ENCODE measurements at places on chromosomes 6 and 20.

DNA sequence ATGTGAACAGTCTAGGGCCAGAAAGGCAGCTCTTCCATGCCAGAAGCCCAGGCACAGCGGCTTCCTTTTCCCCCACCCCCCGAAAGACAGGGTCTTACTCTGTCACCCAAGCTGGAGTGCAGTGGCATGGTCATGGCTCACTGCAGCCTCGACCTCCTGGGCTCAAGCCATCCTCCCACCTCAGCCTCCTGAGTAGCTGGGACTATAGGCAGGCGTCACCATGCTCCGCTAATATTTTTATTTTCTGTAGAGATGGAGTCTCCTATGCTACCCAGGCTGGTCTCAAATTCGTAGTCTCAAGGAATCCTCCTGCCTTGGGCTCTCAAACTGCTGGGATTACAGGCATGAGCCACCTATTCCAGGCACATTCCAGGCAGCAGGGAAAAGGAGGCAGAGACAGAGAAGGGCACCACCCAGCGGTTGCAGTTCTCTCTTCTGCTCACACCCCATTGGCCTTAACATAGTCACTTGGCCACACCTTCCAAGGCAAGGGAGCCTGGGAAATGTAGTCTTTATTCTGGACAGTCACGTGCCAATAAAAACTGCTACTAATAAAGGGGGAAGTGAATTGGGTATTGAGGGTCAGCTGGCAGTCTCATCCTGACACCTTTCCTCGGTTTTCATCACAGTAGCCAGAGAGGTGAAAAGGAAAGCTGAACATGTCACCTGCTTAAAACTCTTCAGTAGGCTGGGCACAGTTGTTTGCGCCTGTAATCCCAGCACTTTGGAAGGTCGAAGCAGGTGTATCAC, 205.9 kb downstream of the ZMYND8 start:
- DNase-seq: no peak

GRCh38 chr6:105591053-105591452, 188.2 kb upstream of the PREP start:
- no peak for DNase-seq

DNA sequence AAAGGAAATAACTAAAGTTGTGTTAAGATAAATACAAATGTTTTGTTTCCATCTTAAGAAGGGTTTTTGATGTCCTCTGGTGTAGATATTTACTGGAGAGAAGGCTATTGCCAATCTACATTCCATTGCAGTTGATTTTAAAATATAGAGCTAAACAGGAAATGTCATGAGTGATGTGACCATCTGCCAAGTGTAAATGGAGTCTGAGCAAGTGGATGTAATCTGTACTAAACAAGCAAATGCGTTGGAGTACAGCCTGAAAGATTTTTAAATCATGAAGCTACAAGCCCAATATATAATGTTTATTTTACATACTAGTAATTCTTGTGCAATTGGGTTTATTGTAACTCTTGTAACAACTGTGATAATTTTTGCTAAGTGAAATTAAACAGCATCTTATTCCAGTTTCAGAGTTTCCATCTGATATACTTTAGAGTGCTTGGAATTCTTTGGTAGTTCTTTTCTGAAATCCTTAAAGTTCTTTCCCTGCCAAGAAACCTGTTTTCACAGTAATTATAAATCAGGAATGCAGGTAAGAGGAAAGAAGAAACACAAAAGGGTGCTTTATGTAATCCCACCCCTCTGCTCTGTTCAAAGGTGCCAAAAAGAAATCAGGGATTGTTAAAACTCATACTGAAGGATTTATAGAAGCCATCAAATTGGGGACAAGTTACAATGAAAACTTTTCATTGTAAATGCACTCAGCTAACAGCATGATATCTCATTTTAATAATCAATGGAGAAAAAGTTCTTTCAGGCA, 47.2 kb upstream of the FLRT3 start:
- DNase-seq: no peak

DNA sequence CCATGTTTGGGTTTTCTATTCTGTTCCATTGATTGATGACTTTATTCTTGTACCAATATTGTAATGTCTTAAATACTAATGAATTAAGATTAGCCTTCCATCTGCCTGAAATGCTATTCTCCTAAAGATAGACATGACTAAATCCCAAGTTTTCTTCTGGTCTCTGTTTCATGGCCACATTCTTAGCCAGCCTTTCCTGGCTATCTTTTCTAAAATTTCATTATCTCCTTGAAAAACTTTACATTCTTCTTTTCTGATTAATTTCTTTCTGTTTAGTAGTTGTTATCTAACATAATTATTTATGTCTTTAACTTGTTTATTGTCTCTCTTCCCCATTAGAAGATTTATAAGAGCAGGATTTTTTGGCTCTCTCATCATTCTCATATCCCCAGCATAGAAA, 4.4 kb upstream of the PRIM2 start:
- no peak for DNase-seq

GRCh38 chr6:79201983-79202382, 32.5 kb downstream of the HMGN3 start:
- DNase-seq: no peak

GRCh38 chr20:16257021-16257420, 316.2 kb downstream of the KIF16B start:
- no peak for DNase-seq

DNA sequence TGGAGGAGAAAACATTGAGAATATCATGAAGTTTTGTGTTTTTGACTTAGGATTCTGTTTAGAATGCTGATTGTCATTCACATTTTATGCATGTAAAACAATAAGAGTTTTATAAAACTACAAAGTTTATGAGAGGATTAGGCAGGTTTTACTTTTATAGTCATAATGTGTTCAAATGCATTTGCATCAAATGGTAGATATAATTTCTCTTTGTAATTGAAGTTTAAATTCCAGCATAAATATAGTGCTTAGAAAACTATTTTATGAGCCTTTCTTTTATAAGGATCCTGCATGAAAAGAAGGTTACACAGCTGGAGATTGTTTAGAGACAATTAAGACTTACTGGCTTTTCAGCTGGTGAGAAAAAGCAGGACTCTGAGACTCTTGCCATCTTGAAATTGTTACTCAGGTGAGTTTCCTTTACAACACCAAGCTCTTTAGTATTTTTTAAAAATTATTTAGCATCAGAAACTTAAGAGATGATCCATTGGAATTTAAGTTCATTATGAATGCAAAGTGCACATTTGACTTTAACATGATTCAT, 157.1 kb upstream of the MAN1A1 start:
- no peak for DNase-seq

GRCh38 chr20:17796091-17796563, 96.4 kb downstream of the BANF2 start:
- no peak for DNase-seq

GRCh38 chr6:15763837-15764236, 101.0 kb upstream of the DTNBP1 start:
- DNase-seq: no peak

DNA sequence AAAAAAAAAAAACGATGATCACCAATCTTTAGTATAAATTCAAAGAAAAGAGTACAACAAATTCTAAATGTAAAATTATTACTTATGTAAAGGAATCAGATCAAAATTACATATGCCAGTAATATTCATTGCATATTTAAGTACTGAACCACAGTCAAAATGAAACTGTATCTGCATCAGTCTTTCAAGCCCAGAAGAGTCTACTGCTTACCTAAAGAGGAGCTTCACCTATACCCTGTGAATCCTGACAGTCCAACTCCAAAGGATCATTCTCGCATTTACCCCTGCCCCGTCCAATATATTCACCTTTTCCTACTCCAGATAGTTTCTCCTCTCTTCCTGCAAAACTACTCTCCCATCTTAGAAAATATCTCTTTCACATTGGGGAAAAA, 9.2 kb downstream of the ATG5 start:
- no peak for DNase-seq

DNA sequence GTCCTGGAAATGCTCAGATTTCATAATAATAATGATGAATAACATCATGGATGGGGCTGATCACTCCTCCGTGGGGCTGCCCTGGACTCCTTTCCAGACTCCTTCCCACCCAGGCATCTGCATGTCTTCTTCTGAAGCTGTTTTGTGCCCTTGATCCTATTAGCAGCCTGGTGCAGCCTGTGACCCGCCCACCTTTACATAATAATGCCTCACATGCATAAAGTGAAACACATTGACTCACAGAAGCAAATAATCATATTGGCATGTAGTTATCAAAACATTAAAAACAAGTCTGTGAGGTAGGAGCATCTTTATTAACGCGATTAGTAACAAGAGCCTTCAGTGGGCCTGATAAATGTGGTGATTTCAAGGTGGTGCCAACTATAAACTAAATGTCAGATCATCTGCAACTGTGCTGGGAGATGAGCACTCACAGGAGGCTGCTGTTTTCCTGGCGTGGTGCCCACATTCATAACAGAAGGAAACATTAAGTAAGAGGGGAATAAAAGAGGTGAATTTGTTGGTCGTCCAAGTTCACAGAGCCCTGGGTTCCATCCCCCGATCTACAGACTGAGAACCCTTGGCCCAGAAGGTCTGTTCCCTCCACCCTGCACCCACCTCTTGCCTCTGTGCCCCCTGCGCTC, 344.7 kb downstream of the CDH4 start:
- no peak for DNase-seq

- DNase-seq: no peak
Observed at GRCh38 chr6:90537027-90537426, 49.8 kb downstream of the MAP3K7 start.

DNA sequence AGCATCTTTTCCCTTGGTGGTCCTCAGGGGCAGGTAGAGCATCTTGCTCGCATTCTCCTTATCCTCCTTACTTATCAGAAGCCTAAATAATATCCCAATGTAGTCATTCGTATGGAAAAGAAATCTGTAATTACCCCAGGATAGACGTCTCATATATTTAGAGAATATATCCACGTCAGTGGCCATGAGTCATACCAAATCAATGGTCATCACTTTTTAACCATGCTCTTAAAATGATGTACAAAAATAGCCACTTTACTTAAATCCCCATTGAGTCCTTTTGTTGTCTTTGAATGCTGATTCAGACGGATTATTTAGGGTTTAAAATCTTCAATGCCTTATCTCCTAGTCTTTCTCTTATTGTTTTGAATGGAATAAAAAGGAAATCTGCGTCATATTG, 231.7 kb upstream of the STXBP5 start:
- DNase-seq: no peak

- DNase-seq: no peak
Observed at GRCh38 chr6:85065831-85066230, 301.4 kb upstream of the TBX18 start.

- DNase-seq: no peak
Observed at GRCh38 chr6:20126102-20126752, 86.0 kb downstream of the MBOAT1 start.

DNA sequence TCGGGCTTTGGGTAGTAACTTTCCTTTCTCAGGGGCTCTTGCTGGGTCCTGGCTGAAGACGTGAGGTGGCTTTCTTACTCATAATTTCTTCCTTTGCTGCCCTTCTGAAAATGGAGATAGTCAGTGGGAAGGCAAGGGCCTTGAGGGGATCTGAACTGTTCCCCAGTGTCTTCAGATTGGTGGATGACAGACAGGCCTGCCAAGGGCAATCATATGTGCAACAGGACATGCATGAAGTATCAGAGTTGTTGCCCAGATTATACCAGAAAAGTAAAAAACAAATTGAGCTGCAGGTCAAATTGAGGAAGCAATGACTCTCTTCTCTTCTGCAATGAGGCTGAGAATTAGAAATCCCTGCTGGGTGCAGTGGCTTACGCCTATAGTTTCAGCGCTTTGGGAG, 71.6 kb upstream of the PAX1 start:
- DNase-seq: no peak

DNA sequence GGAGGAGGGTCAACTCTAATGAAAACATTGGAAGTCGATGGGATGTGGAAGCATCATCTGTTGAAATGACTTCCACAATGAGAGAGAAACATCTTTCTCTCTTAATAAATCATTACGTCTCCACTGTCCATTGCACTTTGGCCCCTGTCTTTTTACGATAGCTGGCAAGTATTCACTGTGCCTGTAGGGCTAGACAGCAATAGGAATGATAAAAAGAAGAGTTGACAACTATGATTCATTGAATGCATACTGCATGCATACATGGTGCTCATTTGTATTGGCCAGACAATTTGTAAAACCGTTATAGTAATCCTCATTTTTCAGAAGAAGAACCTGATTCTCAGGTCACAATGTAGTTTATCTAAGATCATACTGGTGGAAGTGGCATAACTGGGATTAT, 220.3 kb downstream of the KCNQ5 start:
- DNase-seq: no peak

GRCh38 chr20:48928832-48929725, 7.6 kb downstream of the ARFGEF2 start:
- no peak for DNase-seq

DNA sequence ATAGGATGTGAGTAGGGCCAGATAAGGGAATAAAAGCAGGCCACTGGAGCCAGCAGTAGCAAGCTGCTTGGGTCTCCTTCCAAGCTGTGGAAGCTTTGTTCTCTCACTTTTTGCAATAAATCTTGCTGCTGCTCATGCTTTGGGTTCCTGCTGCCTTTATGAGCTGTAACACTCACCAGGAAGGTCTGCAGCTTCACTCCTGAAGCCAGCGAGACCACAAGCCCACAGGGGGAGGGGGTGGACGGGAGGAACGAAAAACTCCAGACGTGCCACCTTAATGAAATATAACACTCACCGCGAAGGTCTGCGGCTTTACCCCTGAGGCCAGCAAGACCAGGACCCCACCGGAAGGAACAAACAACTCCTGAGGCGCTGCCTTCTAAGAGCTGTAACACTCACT, 1324.4 kb upstream of the EYS start:
- no peak for DNase-seq

DNA sequence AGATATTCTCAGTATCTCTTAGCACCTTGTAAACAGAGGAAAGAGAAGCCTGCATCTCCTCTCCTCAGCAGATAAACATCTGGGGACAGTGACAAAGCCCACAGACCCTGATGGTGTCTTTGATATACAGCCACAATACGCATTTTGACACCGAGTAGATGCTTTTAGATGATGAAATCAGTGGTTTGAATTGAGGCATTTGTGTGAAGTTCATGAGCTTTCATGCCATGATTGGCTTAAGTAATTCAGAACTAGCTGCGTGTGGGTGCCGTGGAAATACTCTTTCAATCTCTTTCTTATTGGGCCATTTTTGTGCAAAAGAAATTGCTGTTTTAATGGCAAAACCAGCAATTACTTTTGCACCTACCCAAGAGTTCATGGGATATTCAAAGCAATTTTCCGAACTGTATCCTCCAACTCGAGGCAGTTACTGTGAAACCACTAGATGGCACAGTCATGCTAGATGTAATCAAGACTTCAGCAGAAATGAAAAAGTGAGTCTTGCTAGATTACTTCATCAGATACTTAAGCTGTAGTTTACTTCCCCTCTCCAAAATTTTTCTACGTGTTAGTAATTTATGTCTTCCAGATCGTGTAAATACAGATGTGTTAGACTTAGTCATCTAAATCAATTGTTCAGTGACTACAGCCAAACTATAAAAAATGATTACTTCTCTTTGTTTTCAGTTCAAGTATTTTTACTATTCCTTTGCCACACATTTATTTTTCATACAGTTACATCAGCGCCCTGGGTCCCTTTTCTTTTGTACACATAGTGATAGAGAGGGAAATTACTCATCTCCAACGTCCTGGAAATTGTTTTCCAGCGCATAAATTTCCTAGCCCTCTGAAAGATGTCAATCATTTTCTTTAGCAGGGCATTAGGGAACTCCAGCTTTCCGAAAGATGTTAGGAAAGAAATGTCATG, 49.4 kb downstream of the IYD start:
- DNase-seq: peak; percentile 10

Measured in stimulated activated effector memory CD8-positive, alpha-beta T cell treated with anti-CD3 and anti-CD28 coated beads, Interleukin-12 subunit alpha, Interleukin-12 subunit beta, amount 100 ng/mL, for 72 hours (primary cell).